ENCODE measurements at places on chromosomes 2 and 18. TPM values are rescaled to one million over a fixed set of nuclear protein-coding genes. Genes with fewer than 3 reads are reported as not detected.

GNAL gene
- 7.4 TPM for total RNA-seq

PARD3B gene
- 19.6 TPM for total RNA-seq

KCNK3 gene
- 1.1 TPM for total RNA-seq

G6PC2 gene
- total RNA-seq, result not detected

HOXD13 gene
- not detected for total RNA-seq

IKZF2 gene
- total RNA-seq, result 8.3 TPM

PKDCC gene
- 173 TPM for total RNA-seq

SCN1A gene
- total RNA-seq, result not detected

PJVK gene
- not detected for total RNA-seq

LYG2 gene
- not detected for total RNA-seq

RAB31 gene
- 6.2 TPM for total RNA-seq

ZAP70 gene
- total RNA-seq, result 25.6 TPM

ADAM23 gene
- total RNA-seq, result 0.88 TPM

GNLY gene
- total RNA-seq, result not detected

DHRS9 gene
- total RNA-seq, result 10.2 TPM

DNA sequence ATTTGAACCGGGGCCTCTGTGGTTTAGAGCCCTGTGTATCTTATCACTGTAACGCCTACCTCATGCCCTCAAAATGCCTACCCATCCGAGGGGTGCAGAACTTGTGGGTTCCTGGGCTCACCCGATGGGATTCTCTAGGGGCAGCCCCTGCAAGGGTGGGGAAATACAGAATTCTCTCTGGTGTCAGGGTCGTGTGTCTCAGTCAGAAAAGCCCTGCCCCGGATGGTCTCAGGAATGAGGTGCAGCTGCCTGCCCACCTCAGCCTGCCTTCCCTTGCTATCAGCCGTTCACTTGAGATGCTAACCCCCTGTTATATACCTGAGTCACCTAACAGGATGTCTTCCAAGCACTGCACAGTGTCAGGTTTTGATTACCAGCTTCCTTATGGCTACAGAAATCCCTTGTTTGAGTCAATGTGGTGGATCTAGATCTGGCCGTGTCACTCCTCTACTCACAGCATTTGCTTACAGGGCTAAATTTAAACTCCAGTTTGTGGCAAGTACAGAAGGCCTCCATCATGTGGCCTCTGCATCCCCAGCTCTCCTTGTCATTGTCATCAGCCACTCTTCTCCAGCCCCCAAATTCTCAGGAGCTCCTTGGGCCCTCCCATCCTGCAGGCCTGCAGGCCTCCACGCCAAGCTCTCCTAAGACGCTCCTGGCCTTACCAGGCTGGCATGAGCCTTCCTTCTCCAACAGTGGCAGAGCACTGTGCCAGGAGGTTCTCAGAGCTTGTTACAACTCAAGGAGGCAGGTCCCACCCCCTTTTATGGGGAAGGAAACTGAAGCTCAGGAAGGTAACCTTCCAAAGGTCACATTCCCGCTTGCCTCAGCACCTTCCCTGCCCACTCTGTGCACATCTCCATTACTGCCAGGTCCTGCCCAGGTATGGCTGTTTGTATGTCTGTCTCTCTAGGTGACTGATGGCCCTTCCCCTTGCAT lies 14.3 kb upstream of the MAP3K2 start:
- DNase-seq, result no peak

- DNase-seq, result no peak
These were observed 2.2 kb downstream of the ALPI start for GRCh38 chr2:232458051-232458660.

DNA sequence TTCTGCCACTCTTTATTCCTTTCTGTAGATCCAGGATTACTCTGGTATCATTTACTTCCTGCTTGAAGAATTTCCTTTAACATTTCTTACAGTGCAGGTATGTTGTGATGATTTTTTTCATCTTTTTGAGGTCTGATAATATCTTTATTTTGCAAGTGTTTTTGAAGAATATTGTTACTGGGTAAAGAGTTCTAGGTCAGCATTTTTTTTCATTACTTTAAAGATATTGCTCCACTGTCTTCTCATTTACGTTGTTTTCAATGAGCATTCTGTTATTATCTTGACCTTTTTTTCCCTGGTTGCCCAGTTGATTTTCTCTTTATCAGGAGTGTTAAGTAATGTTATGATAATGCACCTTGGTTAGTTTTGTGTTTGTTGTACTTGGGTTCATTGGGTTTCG lies 31.7 kb upstream of the TMEM247 start:
- no peak for DNase-seq

DNA sequence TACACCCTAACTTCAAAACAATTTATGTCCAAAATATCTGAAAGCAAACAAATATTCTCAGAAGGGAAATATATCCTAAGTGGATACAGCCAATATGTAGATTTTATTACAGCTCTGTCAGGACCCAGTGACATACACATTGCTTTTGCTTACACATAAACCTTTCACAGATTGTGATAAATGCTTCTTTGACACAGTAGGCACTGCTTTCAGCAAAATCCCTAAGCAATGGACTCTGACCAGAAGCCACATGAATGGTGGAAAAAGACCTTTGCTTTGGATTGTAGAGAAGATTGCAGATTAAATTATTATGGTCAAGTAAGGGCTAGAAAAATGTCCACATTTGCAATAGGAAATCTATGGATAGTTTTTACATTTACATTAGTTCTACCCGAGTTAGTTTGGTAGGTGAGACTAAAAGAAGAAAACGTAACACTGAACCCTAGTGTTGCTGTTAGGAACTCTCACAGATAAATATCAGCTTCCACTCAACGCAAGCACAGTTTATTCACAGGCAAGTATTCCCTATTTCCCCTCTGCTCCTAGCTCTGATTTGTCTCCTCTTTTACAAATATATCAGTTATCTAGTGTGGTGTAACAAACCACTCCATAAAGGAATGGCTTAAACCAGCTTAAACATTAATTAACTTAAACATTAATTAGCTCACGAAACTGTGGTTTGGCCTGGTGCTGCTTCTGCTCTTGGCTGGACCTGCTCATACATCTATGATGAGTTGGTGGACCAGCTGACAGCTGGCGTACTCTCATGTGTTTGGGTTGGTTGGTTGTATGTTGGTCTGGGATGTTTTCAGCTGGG lies 23.6 kb upstream of the SERPINE2 start:
- no peak for DNase-seq

GRCh38 chr2:122528061-122528460 lies 772.6 kb downstream of the TSN start:
- DNase-seq, result no peak

DNA sequence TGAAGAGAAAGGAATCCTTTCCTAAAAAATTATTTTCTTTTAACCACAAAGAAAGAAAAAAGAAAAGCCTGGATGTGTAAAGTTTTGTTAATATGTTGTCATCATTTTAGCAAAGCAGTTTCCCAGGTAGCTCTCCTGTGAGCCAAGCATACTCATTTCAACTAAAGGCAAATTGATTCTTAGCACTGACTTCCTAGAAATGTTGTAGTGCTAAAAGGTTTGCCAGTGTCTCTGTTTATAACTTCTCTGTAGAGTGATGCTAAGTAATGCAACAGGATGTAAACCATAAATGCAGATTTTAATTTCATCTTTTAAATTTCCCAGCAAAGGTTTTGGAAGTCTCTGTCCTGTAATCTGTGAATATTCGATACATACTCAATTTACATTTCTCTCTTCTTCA lies 10.2 kb downstream of the GATA6 start:
- no peak for DNase-seq

- DNase-seq, result no peak
These were observed 6.8 kb downstream of the PPP1CB start for GRCh38 chr2:28758459-28758858.

DNA sequence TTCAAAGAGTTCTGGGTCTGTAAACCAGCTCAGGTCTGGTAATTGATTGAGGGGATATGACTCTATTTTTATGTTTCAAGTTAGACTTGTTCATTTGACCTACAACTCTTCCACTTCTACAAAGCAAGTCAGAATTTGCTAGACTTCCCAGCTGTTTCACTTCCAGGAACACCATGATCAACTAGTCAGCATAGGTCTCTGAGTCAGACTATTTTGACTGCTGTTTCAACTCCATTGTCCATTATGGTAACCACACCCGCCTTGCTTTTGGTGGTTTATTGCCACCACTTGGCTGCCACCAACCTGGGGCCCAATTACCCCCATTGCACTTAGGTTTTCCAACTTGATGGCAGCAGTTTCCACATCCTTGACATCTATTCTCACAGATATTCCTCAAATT lies 116.6 kb downstream of the LAMA3 start:
- DNase-seq, result no peak

DNA sequence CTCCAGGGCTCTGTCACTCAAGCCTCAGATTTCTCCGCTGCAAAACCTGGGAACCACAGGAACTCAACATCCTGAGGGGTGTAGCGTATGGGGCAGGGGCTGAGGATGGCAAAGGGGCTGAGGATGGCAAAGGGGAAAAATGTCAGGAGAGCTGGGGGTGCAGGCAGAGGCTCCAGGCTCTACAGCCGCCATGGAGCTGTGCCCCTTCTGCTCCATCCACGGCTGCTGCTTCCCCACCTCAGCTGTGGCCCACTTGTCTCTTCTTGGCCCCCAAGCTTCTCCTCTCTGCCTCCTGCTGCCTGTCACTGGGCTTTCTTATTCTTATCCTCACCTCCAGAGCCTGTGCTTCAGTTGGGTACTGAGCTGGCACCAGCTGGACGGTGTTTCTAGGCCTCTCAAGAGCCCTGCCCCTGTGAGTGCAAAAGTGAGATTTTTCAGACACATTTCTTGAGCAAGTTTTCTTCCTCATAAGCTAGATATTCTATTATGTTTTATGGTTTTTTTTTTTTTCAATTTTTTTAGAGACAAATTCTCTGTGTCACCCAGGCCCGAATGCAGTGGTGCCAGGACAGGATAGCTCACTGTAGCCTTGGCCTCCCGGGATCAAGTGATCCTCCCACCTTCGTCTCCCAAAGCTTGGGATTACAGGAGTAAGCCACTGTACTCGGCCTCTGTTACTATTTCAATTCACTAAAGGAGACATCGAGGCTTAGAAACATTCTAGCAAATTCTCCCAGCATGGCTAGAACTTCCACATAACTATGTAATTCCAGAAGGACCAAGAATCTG lies 49.0 kb downstream of the MARCO start:
- no peak for DNase-seq

- DNase-seq, result no peak
These were observed 3.8 kb upstream of the OTOF start for GRCh38 chr2:26481706-26482105.

DNA sequence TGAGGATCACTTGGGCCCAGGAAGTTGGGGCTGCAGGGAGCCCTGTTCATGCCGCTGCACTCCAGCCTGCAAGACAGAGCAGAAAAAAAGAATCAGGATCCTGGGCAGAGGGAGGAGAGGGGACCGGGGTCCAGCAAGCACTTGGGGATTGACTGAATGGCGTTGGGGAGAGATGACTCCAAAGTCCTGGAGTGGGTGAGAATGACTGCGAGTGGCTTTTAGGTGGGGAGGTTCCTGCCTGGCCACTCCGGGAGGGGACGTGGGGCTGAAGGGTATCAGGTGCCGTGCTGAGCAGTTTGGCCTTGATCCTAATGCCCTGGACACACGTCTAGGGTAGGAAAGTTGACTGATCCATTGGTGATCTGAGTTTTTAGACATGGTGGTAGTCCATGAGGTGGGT lies 3.5 kb upstream of the NFATC1 start:
- no peak for DNase-seq

DNA sequence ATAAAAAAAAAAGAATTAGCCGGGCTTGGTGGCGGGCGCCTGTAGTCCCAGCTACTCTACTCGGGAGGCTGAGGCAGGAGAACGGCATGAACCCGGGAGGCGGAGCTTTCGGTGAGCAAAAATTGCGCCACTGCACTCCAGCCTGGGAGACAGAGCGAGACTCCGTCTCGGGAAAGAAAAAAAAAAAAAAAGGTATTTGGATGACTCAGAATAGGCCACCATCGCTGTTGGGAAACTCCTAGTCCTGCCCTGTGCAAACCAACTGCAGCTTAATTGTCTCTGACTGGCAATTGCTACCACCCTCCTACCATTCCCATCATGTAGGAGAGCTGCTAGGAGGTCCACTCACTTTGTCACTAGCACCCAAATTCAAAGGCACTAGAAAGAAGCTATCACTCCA lies 43.5 kb downstream of the ATP8B1 start:
- DNase-seq, result no peak

DNA sequence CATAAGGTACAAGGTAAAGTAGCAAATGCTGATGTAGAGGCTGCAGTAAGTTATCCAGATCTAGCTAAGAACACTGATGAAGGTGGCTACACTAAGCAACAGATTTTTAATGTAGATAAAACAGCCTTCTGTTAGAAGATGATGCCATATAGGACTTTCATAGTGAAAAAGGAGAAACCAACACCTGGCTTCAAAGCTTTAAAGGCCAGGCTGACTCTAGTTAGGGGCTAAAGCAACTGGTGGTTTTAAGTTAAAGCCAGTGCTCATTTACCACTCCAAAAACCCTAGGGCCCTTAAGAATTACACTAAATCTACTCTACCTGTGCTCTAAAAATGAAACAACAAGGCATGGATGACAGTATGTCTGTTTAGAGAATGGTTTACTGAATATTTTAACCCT lies 131.0 kb downstream of the DNAH6 start:
- no peak for DNase-seq

- no peak for DNase-seq
These were observed 148.9 kb downstream of the AGPS start for GRCh38 chr2:177541258-177541991.

GRCh38 chr2:31270131-31270530 lies 36.2 kb downstream of the EHD3 start:
- no peak for DNase-seq

- no peak for DNase-seq
These were observed 105.4 kb downstream of the ACOXL start for GRCh38 chr2:110837446-110838409.

- DNase-seq, result peak; percentile 64
These were observed 24.0 kb downstream of the PKDCC start for GRCh38 chr2:42071791-42072190.

- DNase-seq, result peak; percentile 53
These were observed 33.6 kb downstream of the KIDINS220 start for GRCh38 chr2:8803658-8804379.

- DNase-seq, result no peak
These were observed 448.5 kb downstream of the ZEB2 start for GRCh38 chr2:144071461-144071860.

DNA sequence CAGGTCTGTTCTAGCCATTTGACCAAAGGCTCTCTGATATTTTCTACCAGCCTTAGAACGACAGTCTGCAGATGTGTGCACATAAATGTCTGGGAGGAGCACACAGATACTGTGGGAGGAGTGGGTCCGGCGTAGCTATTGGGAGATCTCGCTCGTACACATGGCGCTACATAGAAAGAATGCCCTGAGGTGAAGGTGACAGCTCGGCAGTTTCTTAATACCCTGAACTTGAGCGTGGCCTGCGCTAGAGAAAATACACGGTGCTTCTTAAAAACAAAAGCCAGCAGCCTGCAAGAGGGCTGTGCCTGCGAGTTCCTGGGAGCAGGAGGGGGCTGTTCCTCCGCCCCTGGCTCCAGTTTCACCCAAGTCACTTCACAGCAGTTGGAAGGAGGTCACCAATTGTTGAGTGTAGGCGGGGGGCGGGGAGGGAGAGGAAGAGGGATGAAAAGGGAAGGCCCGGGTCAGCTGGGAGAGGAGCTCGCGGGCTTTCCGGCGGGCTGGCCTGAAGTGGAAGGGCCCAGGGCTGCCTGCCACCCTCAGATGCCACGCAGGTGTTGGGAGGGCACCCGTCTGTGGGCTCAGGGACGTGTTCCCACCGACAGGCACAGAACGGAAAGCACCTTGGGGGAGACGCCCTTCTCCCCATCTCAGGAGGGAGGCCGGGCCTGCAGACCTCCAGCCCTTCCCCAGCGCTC lies 124.7 kb upstream of the ZNF516 start:
- DNase-seq, result no peak

GRCh38 chr18:24736662-24737330 lies 276.4 kb downstream of the HRH4 start:
- DNase-seq, result no peak

- DNase-seq, result peak; percentile 67
These were observed 19.9 kb upstream of the CABYR start for GRCh38 chr18:24118750-24119577.

Data from Peyer's patch (tissue), 4 donors.